Lung microvascular endothelial cell (primary cell): ENCODE measurements at places on chromosomes 11 and 22.

DNA sequence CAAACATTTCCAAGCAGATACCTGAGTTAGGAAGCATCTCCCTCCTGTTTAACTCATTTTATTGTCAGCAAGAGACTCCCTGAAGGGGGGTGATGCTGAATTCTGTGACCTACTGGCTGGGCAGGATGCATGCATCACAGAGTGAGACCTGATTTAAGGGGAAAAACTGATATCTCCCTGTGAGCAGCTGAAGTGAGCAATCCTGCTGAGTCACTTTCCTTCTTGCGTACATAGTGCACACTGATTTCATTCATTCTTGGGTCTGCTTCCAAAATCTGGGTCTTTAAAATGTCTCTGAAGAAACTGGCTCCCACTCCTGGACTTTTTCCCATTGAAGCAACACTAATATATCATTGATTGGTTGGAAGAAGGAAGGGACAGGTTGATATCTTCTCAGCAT, 23.3 kb downstream of the P4HA3 start:
- peak; percentile 96 for DNase-seq

DNA sequence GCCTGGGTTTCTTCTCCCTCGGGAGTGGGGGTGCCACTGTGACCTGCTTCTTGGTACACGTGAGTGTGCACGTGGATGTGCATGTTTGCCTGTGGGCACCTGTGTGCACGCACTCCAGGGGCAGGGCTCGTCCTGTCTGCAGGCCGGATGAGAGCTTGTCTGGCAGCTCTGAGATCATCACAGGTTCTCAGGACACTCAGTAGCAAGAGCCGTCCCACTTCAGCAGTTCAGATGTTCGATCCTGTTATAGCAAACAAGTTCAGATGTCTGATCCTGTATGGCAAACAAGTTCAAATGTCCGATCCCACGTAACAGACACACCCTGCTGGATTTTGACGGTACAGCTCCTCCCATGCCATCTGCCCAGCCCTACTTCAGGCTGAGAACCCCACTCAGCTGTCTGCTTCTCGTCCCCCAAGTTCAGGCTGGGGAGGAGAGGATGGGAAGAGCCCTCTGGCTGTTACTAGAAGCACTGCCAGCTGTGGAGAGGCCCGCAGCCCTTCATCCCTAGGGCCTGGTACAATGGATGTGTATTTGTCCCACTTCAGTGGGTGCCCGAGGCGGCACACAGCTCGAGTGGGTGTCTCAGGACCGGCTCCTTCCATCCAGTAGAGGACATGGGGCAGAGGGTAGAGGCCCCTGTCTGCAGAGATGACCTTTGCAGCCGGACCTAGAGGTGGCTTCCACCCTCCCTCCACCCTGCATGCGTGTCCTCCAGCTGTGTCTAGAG, 1126.9 kb downstream of the BRD1 start:
- no peak for DNase-seq

- DNase-seq: peak; percentile 93
Observed at GRCh38 chr11:61816736-61817455, at the start of gene FADS1. Gene FADS1, minus strand, starts transcription at chr11:61817003. Its CDS starts 74 bp downstream, at chr11:61816929.

DNA sequence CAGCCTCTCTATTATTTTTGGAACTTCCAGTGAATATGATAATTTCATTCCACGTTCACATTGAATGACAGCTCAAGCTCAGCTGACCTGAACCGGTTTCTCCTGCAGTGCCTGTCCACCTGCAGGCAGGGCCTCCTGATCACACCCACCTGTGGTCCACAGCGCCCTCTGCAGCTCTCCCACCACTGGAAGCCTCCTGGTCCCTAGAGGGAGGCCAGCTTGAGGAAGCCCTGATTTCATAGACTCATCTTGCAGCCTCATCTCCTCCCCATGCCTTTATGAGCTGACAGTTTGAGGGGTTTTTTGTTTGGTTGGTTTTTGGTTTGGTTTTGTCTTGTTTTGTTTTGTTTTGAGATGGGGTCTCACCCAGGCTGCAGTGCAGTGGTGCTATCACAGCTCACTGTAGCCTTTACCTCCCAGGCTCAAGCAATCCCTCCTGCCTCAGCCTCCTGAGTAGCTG, 29.9 kb upstream of the MALAT1 start:
- peak; percentile 61 for DNase-seq

- no peak for DNase-seq
Observed at GRCh38 chr11:123460012-123460700, 30.1 kb downstream of the GRAMD1B start.

DNA sequence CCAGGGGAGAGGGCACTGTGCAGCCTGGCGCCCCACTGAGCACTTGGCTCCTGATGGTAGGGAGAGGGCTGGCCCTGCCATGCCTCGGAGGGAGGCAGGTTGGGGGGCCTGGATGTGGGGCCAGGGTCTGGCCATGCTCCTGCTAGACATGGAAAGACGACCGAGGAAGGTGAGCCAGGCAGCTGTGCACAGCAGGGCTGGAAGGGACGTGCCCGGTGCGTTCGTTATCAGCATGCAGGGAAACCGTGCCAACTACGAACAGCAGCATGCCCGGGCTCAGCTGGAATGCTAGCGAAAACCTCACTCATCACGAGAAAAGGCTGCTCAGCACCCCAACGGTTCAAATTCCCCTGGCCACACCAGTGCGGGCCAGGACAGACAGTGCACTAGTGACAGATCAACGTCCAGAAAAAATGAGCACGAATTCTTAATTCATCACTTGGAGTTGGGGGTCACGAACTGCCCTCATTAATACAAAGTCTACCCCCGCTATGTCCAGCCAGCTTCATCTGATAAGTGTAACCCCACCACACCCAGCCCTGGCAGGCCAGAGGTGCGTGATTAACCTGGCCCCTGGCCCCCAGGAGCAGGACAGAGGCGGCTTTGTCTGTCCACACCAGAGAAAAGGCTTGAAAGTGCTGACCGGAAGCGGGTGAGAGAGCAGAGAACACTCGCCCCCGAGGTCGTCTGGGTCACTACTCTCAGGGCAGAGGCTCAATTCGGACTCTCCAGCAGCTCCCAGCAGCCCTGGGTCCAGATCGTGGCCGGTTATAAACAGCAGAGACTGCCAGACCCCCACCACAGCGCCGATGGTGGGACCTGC, 84.2 kb downstream of the CELSR1 start:
- DNase-seq: no peak

- no peak for DNase-seq
Observed at GRCh38 chr22:49196046-49196511, 631.6 kb downstream of the BRD1 start.

GRCh38 chr11:61054927-61055562, 47.2 kb upstream of the CD5 start:
- no peak for DNase-seq

GRCh38 chr11:59778122-59778521, 22.9 kb downstream of the STX3 start:
- DNase-seq: no peak

GRCh38 chr22:38775656-38776055, 18.3 kb downstream of the DNAL4 start:
- no peak for DNase-seq

DNA sequence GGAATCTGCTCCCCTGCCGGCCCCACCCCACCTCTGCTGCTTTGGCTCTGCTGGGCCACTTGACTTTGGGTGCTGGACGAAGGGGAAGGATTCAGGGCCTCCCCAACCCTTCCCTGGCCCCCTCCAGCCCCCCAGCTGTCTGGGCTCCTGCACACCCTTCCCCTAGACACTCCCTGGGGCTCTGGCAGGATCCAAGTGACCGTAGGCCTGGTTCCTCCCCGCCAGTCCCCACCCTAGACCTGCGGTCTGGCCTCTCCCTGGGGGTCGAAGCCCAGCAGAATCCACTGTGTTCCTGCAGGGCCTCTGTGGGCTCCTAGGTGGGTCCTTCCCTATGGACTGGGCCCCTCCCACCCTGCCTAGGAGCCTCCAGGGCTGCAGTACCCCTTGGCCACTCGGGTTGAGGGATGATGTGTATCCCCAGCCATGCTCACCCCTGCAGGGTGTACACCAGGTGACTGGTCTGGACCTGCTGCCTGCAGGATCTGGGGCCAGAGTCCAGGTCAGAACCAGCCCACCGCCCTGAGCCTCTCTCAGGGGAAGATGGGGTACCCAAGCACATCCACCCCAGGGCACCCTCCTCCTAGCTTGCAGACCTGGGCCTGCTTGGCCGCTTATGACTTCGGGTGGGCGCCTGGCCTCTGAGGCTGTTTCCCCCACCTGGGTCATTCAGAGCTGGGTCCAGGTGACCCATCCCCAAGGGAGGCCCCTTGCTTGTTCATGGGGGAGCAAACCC, 5.6 kb downstream of the PIM3 start:
- DNase-seq: no peak

DNA sequence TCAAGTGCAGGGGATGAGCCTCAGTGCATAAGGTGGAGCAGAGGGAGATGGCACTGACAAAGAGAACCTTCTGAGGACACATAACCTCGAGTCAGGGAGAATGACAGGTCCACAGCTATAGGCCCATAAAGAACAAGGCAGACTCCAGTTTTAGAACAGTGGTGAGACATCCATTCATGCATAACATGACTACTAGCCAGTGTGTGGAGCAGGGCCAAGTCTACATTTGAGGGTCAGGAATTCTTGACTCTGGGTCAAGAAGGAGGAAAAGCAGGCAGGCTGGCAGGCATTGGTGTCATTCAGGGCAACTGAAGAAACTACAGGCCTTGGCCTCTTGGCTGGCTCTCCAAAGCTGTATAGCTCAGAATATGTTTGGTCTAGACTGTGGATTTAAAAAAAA, 54.9 kb downstream of the MTNR1B start:
- DNase-seq: no peak

DNA sequence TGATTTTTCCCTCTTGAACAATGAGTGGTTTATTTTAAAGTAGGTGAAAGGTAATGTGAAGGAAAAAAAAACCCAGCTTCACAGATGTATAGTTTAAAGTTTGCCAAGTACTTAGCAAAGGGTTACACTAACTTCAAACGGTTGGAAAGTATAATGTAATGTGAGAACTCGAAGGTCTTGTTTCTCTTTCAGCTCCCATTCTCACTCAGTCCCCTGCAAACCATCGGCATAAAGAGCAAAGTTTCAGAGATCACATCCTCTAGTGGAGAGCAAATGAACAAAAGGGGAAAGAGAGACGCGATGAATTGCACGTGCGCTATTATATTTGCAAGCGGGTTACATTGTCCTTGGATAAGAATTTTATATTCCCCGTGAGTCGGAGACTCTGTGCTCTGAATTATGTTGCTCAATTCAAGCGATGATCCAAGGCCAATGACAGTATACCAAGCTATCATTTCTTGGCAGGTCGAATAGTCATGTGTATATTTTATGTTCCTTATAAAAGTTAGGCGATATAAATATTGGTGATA, 37.6 kb upstream of the BIRC3 start:
- peak; percentile 36 for DNase-seq

DNA sequence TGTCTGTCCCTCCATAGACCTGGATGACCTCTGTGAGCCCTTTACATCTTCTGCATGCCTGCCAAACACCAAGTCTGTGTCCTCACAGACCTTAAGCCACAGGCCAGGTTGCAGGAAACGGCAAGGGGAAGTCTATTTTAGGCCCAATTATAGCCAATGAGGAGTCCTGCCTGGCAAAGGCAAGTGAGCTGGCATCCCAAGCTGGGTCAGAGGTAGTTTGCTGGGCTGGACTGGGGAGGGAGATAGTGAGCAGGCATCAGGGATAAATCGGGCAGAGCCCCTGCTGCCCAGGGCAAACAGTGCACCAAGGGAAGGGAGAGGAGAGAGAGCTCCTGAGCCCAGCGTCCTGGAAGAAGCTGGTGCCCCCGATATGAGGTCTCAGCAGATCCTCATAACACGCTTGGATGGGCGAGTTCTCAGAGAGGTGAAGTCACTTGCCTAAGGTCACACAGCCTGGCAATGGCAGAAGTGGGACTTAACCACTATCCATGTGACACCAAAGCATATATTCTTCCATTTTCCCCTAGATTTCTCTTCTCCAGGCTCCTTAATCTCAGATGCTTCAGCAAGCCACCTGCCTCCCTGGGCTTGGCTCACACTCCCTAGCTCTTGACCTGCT, 3.7 kb upstream of the RELT start:
- peak; percentile 41 for DNase-seq

GRCh38 chr22:36317658-36318271, 64.8 kb downstream of the APOL1 start:
- DNase-seq: no peak

DNA sequence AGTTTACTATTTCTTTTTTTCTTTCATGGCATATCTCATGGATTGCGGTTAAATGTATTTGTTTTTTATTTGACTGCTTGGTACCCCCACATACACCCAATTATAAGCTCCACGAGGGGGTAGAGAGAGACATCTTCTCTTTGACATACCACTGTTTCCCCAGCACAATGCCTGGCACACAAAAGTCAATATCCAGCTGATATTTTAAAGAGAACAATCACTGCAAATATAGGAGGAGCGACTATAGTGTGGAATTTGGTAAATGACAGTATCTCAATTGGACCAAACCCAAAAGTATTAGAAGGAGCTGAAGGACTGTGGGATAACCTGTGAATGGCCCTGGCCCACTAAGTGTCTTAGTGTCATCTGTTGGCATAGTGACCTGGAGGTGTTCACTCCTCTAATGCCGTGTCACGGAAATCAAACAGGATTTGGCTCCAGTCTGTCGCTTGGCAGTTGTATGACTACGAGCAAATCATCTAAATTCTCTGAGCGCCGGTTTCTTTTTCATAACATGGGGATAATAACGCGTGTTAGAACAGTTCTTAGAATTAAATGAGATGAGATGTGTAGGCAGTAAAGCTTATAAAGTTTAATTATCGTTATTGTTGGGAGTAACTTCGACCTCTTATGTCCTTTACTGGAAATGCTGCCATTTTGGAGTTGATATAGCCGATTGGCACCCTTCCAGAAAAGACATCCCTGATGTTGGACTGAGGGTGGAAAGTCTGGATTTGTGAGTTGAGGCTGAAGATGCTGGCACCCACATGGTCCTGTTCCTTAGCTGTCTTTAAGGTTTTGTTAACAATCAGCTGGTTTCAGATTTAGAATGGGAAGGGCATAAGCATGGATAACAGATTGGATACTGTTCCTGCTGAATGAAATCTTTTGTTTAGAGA, 144.5 kb downstream of the DBX1 start:
- DNase-seq: peak; percentile 70

GRCh38 chr11:19800162-19800561, 87.5 kb downstream of the NAV2 start:
- DNase-seq: peak; percentile 31

- peak; percentile 84 for DNase-seq
Observed at GRCh38 chr22:46053563-46054090, 76.7 kb upstream of the WNT7B start.

- DNase-seq: peak; percentile 91
Observed at GRCh38 chr11:12724301-12725054, 50.3 kb downstream of the TEAD1 start.

DNA sequence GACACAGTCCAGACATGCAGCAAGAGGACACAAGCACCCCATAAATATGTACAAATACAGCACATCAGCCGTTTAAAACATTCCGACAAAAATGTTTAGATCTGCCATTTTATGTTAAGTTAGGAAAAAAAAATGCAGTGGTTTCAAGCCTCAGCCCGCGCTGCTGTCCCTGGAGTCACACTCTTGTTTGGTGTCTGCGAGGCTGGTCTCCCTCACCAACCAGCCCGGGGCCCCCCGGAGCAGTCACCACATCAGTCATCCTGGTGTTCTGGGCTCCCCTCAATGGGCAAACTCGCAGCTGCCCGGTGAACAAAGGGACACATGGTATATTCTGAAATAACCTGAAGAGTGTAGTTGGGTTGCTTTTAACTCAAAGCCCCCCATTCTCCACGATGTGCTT, 1022.2 kb downstream of the BRD1 start:
- no peak for DNase-seq
